Glutamatergic neuron (in vitro differentiated cells): ENCODE measurements at places on chromosomes 1 and 21.

GRCh38 chr21:38958323-38958705 lies 152.6 kb downstream of the ETS2 start:
- DNase-seq = no peak

DNA sequence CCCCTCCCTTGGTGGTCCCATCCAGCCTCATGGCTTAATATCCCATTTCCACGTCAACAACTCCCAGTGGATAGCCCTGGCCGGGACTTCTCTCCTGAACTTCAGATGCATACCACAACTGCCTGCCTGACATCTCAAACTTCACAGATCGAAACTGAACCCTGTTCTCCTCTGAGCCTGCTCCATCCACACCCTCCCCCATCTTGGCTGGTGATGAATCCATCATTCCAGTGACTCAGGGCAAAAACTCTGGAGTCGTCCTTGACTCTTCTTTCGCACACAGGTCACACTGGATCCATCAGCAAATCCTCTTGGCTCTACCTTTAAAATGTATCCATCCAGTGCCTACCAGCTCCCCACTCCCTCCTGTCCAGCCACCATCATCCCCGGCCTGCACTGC lies 3.9 kb downstream of the TAS1R2 start:
- no peak for DNase-seq

GRCh38 chr1:230359992-230360668 lies 66.0 kb downstream of the PGBD5 start:
- no peak for DNase-seq

DNA sequence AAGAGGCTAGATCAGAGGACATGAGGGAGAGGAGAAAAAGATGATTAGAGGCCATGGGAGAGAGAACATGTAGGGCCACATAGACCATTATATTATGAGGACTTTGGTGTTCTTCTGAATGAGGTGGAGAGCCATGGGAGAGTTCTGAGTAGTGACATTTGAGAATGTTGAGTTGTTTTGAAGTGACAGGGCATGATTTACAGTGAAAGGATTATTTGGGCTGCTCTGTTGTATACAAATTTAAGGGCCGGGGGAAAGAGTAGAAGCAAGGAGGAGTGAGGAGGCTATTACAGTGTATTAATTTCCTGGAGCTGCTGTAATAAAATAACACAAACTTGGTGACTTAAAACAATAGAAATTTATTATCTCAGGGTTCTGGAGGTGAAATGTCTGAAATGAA lies 102.5 kb upstream of the RGS4 start:
- no peak for DNase-seq

DNA sequence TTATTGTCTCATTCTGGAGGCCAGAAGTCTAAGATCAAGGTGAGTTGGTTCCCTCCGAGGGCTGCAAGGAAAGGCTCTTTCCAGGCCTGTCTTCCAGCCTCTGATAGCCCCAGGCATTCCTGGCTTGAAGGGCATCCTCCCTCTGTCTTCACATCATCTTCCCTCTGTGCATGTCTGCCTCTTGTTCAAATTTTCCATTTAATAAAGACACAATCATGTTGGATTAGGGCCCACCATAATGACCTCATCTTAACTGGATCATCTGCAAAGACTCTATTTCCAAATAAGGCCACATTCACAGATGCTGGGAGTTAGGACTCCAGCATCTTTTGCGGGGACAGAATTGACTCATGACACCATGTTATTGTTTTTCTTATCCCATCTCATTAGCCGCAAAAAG lies 24.5 kb downstream of the HUNK start:
- DNase-seq = no peak

GRCh38 chr1:152412756-152413155 lies 1.3 kb downstream of the CRNN start:
- no peak for DNase-seq

- no peak for DNase-seq
These were observed 12.8 kb downstream of the EIF2B3 start for GRCh38 chr1:44973645-44974044.

DNA sequence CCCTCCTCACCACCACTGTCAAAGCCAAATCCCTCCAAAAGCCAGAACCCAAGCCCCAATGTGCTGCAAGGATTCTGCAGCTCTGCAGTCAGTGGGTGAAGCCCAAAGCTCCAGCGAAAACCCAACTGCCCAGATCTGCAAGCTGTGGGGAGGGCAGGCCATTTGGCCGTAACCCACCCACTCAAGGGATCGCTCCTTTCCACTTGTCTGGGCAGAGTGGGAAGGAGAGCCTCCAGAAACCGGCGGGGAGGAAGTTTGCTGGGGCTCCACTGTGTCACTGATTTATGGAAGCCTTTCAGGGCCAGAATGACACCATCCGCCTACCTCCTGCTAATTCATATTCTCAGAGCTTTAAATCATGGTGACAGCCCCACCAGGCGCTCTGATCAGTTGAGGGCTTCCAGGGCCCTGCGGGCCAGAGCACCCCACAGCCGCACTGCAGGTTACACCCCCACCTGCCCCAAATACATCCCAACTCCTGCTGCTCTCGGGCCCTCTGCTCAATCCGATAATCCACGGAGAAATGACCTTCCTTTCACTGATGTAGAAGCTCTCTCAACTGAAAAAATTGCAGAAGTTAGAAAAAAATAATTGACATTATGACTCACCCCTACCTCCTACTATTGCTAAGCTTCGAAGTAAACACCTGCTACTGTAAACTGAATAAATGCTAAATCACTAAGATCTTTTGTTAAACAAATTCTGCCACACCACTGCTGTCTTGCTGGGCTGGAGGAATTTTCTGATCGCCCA lies 40.6 kb upstream of the RAB4A start:
- no peak for DNase-seq

- DNase-seq = no peak
These were observed 336.5 kb upstream of the ADGRL2 start for GRCh38 chr1:81463936-81464837.

DNA sequence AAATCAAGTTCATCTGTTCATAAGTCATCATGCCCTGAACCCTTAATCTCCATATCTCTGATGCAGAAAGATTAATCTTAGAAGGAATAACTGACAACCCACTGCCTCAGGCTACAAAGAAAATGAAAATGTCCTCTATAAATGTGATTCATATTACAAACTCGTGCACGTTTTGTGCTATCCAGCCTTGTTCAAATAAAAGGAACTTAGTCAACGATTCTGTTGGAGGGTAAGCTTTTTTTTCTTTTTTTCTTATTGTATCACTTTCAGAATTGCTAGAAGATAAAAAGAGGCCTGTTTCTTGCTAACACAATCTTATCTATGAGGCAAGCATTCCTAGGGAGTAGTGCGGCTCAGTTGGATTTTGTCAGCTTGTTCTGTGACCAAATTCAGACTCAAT lies 228.4 kb downstream of the TM2D1 start:
- no peak for DNase-seq

- DNase-seq = no peak
These were observed 867.3 kb downstream of the PLA2G4A start for GRCh38 chr1:187696073-187696472.

DNA sequence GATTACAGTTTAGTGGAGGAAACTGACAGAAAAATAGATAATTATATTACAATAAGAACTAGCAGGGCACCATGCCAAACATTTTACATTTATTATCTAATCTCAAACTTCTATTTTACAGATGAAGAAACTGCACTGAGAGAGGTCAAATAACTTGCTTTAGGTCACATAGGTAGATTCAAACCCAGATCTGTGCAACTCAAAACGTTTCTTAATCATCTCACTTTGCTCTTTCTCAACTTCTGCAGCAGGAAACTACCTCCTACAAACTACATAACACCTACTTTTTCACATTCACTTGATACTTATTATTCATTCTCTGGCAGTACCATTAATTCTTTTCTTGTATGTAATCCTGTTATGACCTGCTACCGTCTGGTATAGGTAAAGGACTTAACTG lies 49.9 kb upstream of the BCL10 start:
- DNase-seq = no peak

- peak; percentile 11 for DNase-seq
These were observed 22.9 kb upstream of the COL18A1 start for GRCh38 chr21:45381865-45382696.

DNA sequence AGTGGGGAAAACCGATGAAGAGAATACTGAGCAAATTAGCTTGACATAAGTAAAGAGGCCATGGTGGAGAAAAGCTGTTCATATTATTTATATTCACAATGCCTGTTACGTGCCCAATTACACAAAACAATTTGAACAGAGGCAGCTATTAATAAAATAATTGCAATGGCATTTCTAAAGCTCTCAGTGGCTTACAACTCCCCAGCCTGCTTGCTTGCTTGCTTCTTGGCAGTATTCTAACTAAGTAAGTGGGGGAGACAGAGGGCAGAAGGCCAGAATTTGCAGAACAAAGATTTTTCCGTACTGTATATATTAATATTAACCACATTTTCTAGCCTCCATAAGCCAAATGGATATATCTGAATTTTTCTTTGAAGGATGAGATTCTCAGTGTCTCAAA lies 12.9 kb downstream of the PTPN14 start:
- DNase-seq = no peak

GRCh38 chr1:46553506-46553905 lies 2.1 kb upstream of the KNCN start:
- no peak for DNase-seq

- DNase-seq = no peak
These were observed 1279.8 kb upstream of the ADGRL2 start for GRCh38 chr1:80520949-80521348.

GRCh38 chr1:1545946-1546737 lies 5.7 kb upstream of the TMEM240 start:
- DNase-seq = no peak

DNA sequence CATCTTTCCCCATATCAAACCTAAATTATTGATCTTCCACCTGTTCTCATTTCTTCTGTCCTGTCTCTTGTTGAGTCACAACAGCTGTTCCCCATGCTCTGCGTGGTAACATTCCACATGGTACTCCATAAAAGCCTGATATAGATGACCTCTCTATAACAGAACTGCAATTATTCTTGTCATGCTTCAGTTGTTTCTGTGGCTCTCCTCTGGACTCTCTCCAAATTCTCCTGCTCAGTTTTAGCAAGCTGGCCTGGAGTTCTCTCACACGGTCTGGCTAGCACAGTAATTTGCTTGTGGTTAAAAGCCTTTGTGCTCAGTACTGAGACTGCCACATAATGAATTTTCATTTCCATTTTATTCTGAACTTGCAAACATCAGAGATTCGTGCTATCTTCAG lies 10.6 kb upstream of the LRRC39 start:
- no peak for DNase-seq

GRCh38 chr21:41758550-41758949 lies 8.3 kb downstream of the RIPK4 start:
- DNase-seq = no peak

GRCh38 chr21:15444118-15444960 lies 285.4 kb upstream of the USP25 start:
- no peak for DNase-seq

GRCh38 chr1:38586993-38587646 lies 272.5 kb downstream of the RRAGC start:
- peak; percentile 76 for DNase-seq

DNA sequence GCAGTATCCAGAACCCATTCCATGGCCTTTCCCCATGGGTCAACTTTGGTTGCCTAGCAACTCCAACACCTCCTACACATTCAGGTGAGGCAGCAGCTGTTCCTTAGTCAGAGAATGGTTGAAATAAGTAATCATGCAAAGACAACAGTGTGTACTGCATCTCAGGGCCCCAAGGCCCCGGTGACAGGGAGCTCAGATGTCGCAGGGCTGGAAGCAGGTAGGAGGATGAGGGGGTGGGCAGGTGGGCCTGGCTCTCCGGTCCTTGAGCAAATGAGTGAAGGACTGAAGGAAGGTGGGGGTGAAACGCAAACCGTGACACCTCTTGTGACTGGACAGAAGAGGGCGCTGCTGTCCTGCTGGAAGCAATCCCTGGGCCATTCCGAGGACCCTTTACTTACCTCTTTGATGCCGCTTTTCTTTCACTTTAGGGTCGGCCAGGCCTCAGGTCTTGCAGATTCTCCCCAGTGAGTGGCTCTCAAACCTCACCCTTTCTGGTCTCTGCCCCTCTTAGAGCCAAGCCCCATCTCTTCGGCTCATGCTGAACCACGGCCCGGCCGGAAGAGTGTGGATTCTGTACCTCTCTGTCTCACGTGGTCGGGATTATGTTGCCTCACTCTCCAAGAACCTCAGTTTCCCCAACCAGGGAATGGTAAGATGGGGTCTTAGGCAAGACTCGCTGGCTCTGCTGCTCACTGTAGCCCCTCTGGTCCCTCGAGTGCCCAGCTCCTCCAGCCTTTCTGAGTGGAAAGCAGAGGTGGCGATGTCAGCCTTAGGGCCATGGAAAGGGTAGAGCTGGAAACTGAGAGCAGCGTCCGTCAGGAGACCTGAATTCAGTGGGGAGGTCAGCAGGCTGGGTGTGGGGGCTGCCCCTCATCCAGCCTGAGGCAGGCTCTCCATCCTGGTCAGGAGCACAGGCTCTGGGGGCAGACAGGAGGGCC lies 5.6 kb upstream of the KCNA10 start:
- peak; percentile 74 for DNase-seq

DNA sequence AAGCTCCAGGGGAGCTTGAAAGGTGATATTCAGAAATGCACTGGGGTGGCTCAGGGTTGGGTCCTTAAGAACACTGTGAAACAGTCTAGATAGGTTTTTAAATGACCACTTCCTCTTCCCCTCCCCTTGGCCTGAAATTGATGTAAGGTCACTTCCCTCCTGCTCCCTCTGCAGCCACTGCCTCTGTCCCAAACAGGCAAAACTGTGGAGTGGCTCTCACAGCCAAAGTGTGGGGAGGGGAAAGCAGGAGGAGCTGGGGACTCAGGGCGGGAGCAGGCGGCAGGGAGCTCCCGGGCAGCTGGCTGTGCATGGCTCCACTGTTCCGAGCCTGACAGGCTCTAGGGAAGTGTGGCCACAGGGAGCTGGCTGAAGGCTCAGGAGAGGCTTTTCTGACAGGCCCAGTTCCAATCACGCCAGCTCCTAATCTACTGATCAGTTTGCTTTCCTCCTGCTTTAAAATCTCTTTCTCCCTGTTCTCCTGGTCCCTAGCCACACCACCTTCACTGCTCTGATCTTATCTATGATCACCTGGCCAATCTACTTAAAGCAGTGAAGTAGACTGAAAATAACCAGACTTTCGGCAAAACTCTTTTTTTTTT lies 5.1 kb upstream of the CSRP1 start:
- peak; percentile 62 for DNase-seq

DNA sequence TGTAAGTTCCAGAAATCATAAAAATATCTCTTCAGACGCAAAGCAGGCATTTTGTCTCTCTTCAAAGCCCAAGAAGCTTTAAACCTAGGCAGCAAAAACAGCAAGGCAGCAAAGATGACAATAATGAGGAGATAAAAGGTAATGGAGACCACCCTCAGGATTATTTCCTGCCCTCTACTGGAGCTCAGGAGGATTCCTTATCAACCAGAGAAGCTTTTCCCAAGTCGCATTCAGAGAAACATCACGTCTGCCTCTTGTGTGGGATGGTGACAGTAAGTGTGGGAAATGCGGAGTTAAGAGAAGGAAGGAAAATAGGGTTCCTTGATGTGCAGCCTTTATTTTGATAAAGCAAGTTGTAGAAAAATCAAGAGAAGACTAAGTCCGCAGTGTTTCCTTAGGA lies 365.8 kb downstream of the RGS7 start:
- DNase-seq = no peak
